SJCRH30 (cell line): ENCODE measurements at places on chromosomes 2 and 18.

- no peak overlapping the region for H3K4me3 ChIP-seq
- H3K36me3 ChIP-seq = no peaks in the 10 kb centered on the region
- DNase-seq = no peak
- H3K4me1 ChIP-seq = no peaks in the 10 kb centered on the region
- no peaks in the 10 kb centered on the region for H3K27me3 ChIP-seq
Observed at GRCh38 chr2:138335036-138335435, 166.5 kb upstream of the SPOPL start.

- no peaks in the 10 kb centered on the region for H3K27me3 ChIP-seq
- no peak for DNase-seq
- no peak overlapping the region for H3K4me3 ChIP-seq
- H3K36me3 ChIP-seq = peaks cover 7% of the 10 kb centered on the region
Observed at GRCh38 chr2:159169187-159169586, 117.3 kb downstream of the WDSUB1 start.

GRCh38 chr18:10760986-10761385, 235.2 kb downstream of the NAPG start:
- H3K4me1 ChIP-seq = no peaks in the 10 kb centered on the region
- no peak overlapping the region for H3K27ac ChIP-seq
- no peaks in the 10 kb centered on the region for H3K27me3 ChIP-seq

- H3K4me1 ChIP-seq = peaks cover 8% of the 10 kb centered on the region
- no peak overlapping the region for H3K4me3 ChIP-seq
- no peaks in the 10 kb centered on the region for H3K36me3 ChIP-seq
- H3K27ac ChIP-seq = no peak overlapping the region
- no peak for DNase-seq
Observed at GRCh38 chr2:230677201-230677946, 35.3 kb upstream of the CAB39 start.
